ENCODE measurements at places on chromosomes 2 and 18. TPM values are rescaled to one million over a fixed set of nuclear protein-coding genes. Genes with fewer than 3 reads are reported as not detected.

DNA sequence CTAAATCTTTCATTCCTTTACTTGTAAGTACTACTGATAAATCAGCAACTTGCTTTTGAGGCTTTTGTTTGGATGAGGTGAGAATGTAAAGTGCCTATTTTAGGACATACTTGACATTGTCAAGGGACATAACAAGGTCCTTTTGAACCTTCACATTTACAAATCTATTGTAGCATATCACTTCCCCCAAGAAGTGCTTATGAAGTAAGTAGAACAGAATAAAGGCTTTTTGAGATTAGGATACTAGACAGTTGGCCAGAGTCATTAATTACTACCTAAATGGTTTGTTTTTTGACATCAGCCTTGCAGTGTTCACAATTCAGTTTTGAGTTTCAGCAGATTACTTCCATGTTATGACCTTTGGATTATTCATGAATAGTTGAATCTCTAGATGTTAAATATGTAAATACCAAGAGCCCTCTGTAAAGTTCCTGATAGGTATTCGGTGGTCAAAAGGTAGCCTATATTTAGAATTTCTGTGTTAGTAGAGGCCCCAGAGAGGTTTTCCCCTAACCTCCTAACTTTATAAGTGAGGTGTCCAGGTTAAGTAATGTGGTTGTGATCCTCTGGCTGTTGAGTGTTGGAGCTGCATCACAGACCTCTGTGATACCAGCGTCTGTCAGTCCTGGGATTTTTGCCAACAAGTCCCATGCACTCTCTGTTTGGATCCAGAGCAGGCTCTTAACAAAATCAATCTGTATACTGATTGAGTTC is 67.2 kb downstream of the LCLAT1 start:
- DNase-seq, result no peak

DNA sequence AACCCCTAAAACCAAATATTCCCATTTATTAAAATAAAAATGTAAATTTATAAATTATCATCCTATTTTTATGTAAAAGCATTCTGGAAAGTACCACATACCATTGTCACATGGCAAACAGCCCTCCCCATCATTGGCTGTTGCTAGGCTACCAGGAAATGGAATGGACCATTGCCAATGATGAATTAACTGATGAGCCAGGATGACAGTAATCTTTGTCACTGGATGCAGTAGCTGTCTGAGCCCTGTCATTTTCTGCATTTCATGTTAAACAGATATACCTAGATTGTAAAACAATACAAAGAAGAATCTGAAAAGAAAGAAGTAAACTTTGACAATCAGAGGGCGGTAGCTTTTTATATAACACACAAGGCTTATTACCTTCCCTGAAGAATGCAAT is 641.4 kb downstream of the BCL11A start:
- no peak for DNase-seq

GRCh38 chr2:105313877-105314276 is 15.7 kb downstream of the TGFBRAP1 start:
- no peak for DNase-seq

GRCh38 chr2:57399057-57399456 is 647.5 kb upstream of the VRK2 start:
- DNase-seq, result no peak

- DNase-seq, result no peak
Measured at GRCh38 chr18:34562252-34562870, 147.7 kb upstream of the DTNA start.

GRCh38 chr2:56484906-56485305 is 301.1 kb downstream of the CCDC85A start:
- DNase-seq, result no peak

TUBA4B gene
- not detected for total RNA-seq

PPM1B gene
- total RNA-seq, result 74.1 TPM

DUSP19 gene
- 1.7 TPM for total RNA-seq

SH3YL1 gene
- 33.6 TPM for total RNA-seq

ERMN gene
- total RNA-seq, result 1.7 TPM

CRYGC gene
- total RNA-seq, result not detected

SPEG gene
- total RNA-seq, result 26.7 TPM

STPG4 gene
- 0.15 TPM for total RNA-seq

PID1 gene
- total RNA-seq, result 0.55 TPM

All from endodermal cell (in vitro differentiated cells).